DMS53 (cell line): ENCODE measurements at places on chromosomes 11 and 22.

GRCh38 chr11:65917077-65917433, 1.8 kb downstream of the C11orf68 start:
- no peak for DNase-seq

DNA sequence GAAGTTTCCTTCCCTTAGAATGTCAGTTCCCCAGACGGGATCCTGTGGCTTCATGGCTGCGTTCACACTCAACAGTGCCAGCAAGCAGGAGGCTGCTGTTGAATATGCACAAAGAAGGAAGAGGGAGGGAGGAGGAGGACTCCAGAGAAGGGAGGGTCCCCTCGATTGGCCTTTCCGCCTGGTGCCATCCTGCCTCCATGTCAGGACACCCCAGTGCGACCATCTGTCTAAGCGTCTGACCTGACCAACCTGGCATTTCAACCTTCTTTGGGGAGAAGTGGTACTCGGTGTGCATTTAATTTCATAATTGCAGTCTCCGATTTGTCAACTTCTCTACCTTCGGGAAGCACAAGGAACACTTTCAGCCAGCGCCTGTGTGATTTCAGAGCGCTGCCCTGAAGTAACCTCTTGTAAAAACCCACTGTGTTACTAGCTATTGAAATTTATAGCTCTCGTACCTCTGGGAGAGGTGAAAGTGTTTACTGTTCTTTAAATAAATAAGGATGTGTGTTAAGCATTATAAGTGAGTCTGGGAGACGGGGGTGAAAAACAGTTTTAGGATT, 1491.9 kb downstream of the TBC1D22A start:
- no peak for DNase-seq

DNA sequence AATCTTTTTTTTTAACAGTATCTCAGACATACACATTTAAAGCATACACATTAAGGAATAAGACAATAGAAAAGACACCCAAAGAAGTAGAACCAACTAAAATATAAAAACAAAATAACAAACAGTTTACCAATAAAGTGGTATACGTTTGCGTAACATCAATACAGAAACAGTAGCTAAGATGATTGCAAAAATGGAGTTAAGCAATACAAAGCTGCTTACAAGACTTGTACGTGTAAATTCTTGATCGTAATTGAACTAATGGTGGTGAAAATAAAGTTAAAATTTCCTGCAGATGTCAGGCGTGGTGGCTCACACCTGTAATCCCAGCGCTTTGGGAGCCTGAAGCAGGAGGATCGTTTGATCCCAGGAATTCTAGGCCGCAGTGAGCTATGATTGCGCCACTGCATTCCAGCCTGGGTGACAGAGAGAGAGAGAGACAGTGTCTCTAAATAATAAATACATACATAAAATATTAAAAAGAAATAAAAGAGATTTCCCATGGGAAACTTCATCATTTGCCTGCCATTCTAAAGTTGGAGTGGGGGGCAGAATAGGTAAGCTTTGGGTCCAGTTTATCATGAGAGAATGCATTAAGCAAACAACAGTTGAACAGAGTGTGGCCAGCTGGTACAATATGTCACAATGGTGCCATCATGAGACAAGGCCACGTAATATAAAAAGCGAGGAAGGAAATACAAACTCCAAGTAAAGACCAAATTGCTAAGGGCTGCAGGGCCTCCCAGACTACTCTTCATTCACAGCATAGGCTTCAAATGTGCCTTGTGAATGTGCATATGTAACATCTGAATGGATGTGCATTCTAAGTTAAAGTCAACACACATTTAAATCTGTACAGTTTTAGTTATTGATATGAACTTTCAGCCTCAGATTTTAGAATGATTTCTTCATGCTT, 38.9 kb upstream of the EED start:
- DNase-seq: peak; percentile 31

DNA sequence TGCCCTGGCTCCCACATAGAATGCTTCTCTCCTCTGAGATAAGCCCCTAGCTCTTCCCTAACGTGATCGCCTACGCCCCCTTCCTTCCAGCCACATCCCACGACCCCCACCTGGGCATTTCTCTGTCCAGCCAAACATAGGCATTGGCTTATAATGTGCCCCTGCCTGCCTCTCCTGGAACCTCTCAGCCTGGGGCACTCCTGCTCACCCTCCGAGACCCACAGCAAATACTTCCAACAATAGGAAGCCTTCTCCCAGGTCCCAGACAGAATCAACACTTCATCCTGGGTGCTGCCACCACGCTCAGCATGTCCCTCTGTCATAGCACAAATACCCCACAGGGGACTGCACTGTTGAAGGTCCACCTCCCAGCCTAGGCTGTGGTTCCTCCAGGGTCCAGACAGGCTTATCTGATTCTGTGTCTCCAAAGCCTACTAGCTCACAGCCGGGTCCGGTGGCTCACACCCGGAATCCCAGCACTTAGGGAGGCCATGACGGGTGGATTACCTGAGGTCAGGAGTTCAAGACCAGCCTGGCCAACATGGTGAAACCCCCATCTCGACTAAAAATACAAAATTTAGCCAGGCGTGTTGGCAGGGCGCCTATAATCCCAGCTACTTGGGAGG, 24.2 kb upstream of the TMPRSS4 start:
- DNase-seq: no peak

DNA sequence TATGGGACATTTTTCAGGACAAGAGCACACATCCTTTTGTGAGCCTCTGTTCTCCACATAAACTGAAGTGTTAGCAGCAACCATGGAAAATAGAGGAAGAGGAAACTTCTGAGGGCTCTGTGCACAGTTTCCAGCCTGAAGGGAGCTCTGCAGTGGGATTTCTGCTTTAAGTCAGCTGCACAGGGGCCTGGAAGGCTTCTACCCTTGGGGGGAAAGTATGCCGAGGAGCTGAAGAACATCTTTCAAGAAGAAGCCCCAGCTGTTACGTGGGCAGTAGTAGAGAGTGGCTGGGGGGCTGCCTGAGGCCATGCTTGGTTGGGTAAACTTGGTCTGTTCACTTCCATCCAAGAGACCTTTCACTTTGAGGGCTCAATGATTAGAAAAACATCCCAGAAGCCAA, 82.7 kb upstream of the EED start:
- DNase-seq: no peak

GRCh38 chr22:24128631-24129262, 52.5 kb upstream of the SUSD2 start:
- DNase-seq: peak; percentile 68
